Stimulated activated CD8-positive, alpha-beta memory T cell treated with anti-CD3 and anti-CD28 coated beads, Interleukin-7, amount 100 ng/mL, for 4 hours (primary cell): ENCODE measurements at places on chromosomes 11 and 22.
A peak's percentile ranks its signal among the peaks of the same experiment; 100 is the strongest.

DNA sequence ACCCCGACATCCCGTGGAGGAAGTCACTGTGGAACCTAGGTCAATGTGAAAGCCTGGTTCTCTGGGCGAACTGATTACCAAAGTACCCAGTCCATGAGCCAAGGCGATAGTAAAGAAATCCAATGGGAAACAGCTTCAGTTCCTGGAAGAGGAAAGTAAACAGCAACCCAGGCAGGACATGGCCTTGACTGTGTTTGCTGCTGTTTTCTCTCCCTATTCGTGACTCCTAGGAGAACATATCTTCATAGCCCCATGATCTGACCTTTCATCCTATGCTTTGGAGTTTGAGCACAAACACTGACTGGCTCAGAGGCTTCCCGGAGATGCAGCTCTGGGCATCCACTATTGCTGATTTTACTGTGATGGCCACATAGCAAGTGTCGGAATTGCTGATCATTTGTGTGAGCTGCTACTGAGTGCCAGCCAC, 45.1 kb downstream of the LRFN4 start:
- DNase-seq: no peak

DNA sequence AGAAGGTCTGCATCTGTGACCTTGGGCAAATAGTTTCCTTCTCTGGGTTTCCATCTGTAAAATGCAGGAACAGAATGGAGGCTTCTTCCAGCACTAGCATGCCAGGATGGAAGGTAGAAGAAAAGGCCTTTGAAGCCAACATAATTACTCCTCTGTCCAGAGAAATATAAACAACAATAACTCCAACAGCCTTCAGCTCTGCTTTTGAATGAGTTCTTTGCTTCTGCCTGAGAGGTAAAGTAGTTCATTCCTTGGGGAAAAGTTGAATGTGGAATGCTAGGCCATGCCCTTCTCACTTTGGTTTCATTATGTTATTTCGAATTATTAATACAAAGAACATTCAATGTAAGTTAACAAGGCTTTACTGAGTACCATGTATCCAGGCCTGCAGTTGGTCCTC, 61.2 kb upstream of the BLID start:
- no peak for DNase-seq

DNA sequence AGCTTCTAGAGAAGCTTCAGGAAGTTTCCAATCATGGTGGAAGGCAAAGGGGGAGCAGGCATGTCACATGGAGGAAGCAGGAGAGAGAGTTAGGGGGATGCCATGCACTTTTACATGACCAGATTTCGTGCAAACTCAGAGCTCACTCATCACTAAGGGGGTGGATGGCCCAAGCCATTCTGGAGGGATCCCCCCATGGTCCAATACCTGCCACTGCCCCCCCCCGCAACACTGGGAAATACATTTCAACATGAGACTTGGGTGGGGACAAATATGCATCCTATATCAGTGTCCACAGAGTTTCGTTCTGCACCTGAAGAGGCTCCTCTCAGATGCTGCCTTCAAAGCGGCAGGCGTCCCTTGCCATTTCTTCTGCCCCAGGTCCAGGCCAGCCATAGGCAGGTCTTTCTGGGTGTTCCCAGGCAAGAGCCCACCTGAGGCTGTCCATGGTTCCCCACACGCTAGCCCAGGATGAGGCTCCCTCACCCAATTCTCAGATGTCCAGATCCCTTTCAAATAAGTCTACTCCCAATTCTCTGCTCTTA, 1344.3 kb downstream of the TBC1D22A start:
- no peak for DNase-seq

GRCh38 chr11:110177086-110177456, 83.9 kb downstream of the ZC3H12C start:
- DNase-seq: no peak

GRCh38 chr11:69443138-69443967, 38.1 kb upstream of the LINC01488 start:
- DNase-seq: peak; percentile 70

GRCh38 chr11:13152736-13153541, 124.7 kb upstream of the BMAL1 start:
- DNase-seq: no peak

DNA sequence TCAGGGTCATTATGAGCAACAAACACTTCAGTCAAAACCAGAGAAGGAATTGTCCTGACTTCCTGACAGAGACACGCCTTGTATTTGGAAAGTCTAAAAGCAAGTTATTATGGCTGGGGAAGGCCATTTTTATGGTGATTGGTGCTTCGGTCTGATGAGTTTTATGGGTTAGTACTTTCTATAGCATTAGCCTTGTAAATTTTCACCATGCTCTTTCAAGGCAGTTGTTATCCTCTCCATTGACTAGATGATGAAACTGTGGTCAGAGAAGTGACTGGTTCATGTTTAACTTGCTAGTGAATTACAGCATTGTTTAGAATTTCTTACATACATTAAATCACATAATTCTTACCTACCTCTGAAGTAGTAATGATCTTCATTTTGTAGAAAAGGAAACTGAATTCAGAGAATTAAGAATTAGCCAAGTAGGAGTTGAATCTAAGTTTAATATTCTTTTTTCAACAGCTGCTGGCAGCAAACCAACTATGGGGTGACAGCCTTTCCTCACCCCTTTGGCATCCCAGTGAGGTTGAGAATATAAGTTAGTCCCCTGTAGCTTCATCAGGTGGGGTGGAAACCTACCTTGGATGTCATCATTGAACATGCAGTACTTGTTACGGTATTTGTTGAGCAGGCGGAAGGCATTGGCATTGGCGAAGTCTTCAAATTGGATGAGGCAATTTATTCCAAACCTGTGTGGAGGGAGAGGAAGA, 90.0 kb downstream of the CCDC81 start:
- DNase-seq: no peak

DNA sequence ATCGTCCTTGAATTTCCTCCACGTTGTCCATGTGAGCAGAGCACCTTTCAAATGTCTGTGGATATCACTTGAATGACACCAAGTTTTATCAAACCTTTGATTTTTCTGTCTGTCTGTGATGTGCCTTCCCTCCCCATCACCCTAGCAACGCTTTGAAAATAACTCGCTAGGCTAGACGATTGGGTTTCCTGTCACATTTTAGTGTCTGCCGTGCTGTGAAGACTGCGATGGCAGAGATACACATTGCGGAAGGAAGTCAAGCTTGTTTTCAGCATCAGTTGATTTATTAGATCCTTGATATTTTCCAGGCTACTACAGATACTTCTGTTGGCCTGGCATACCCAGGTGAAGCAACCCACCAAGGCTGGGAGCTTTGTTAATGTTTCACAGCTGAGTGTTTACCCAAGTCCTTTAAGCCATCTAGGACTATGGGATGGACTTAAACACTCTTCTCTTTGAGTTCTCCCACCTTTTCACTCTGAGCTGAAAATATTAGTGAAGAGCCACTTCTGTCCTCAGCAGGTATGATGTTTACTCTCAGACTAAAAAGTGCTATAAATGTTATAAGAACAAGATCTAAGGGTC, 93.6 kb upstream of the CD44 start:
- peak; percentile 70 for DNase-seq

GRCh38 chr22:38170469-38170868, 11.2 kb downstream of the PLA2G6 start:
- no peak for DNase-seq

DNA sequence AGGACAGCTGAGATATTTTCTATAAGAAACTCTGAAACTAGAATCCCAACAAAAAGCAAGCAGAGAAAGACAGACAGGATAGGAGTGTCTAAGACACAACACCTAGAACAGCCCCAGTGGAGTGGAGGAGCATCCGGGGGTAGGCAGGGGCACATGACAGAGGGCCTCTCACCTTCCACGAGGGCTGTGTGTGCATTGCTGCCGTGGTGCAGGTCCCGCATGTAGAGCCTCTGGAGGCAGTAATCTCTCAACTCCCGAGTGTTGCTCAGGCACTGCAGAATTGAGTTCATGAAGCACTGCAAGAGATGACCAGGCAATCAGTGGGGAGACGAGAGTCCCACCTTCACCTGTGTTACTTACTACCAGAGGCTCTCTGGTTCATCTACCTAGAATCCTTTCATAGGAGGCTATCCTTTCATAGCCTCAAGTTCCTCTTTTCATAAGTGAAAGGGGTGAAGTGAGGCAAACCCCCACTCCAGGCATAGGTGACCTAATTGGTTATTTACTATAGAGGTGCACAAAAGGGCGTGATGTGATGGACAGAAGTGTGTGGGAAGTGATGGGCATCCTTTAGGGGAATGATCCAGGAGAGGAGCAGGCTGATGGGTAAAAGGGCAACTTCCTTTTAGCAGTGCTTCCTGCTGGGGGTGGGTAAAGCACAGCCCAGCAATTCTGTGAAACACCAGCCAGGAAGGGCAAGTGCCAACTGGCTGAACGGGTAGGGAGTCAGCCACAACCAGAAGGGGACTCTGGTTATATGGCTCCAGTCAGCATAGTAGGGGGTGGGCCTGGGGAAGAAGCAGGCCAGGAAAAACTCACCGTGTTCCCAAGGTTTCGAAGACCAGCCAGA, 13.1 kb upstream of the MFRP start:
- no peak for DNase-seq

GRCh38 chr11:7677796-7678201, 4.5 kb upstream of the CYB5R2 start:
- no peak for DNase-seq

GRCh38 chr11:61897387-61898246, 6.3 kb upstream of the FADS3 start:
- peak; percentile 62 for DNase-seq

DNA sequence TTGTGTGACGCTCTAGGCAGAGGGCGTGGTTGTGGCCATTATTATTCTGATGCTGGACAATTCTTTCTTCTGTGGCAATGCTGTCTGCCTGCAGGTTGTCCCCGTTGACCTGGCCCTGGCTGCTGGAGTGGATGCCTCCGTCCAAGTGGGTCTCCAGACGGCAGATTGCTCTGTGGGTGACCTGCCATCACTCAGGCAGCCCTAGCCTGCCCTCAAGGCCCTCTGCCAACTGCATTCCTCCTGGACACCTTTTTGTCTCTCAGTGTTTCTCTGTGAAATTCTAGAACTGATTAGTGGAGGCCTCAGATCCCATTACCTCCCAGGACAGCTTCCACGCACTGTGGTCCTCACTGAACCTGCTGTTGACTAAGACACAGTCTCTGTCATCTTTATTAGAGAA, 86.7 kb downstream of the TBC1D22A start:
- DNase-seq: no peak

GRCh38 chr11:11973361-11973800, 35.0 kb downstream of the DKK3 start:
- no peak for DNase-seq

- DNase-seq: no peak
Measured at GRCh38 chr11:40170078-40170477, 1289.4 kb downstream of the LRRC4C start.

GRCh38 chr22:47061226-47061625, 298.8 kb downstream of the TBC1D22A start:
- no peak for DNase-seq

- DNase-seq: no peak
Measured at GRCh38 chr11:95944623-95945022, 20.7 kb upstream of the MTMR2 start.

GRCh38 chr11:130874396-130874795, 41.9 kb downstream of the SNX19 start:
- no peak for DNase-seq

GRCh38 chr11:1793081-1793480, 29.4 kb upstream of the CTSD start:
- no peak for DNase-seq

GRCh38 chr22:31347251-31348008, 1.3 kb upstream of the PATZ1 start:
- no peak for DNase-seq

DNA sequence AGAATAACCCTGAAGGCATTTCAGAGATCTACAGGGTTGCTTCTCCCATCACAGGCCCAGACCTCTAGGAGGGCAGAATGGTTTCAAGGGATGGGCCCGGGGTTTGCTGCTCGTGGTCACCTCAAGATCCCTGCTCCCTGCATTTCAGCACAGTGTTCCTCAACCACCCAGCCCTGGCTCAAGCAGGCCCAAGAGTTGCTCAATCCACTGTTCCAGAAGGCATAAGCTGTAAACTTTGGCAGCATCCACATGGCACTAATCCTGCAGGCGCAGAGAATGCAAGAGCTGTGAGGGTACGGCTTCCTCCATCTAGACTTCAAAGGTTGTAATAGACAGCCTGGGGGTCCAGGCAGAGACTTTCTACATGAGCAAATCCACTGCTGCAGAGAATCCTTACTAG, 225.0 kb upstream of the UBASH3B start:
- DNase-seq: no peak

- DNase-seq: peak; percentile 30
Measured at GRCh38 chr11:111422494-111423249, 43.6 kb upstream of the POU2AF1 start.

DNA sequence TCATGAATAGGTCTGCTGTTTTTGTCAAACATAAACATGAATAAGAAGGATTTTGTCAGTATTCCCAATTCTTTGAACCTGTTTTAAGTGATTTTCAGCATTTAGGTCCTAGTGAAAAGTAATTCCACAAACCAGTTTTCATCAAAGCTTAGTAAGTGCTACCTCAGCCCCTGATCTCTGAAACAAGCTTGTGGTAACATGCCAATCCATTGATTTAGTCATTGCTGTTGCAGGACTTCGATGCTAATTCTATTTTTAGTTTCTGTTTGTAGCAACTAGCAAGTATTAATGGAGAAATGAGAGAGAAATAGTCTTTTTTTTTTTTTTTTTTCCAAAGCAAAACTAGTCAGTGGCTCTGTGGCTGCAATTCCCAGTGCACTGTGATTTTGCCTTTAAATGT, 91.4 kb downstream of the JRKL start:
- DNase-seq: no peak

GRCh38 chr11:19382131-19382611, 141.4 kb upstream of the E2F8 start:
- no peak for DNase-seq

- DNase-seq: no peak
Measured at GRCh38 chr11:65102142-65103095, 6.4 kb downstream of the VPS51 start.

DNA sequence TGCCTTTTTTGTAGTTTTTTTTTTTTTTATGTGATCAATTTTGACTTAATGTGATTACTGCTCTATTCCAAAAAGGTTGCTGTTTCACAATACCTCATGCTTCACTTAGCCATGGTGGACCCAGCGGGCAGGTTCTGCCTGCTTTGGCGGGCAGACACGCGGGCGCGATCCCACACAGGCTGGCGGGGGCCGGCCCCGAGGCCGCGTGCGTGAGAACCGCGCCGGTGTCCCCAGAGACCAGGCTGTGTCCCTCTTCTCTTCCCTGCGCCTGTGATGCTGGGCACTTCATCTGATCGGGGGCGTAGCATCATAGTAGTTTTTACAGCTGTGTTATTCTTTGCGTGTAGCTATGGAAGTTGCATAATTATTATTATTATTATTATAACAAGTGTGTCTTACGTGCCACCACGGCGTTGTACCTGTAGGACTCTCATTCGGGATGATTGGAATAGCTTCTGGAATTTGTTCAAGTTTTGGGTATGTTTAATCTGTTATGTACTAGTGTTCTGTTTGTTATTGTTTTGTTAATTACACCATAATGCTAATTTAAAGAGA, 12.5 kb downstream of the CCND1 start:
- no peak for DNase-seq

- no peak for DNase-seq
Measured at GRCh38 chr11:133386852-133387251, 145.4 kb downstream of the OPCML start.

DNA sequence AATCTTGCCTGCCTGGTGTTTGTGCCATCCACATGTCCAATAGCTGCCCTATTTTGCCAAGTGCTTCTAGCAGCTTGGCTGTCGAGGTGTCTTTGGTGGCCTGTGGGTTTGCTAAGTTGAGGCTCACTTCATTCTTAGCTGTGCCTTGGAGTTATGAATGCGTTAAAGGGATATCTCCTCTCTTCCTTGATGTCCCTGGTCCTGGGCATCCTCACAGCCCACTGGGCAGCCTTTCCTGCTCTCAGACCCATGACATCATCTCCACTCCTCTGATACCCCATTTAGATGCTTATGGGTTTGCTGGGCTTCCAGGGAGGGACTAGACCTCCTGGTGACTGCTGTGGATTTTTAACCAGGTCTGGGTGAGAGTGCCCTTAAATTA, 1.3 kb downstream of the LDLRAD3 start:
- DNase-seq: no peak
